ENCODE measurements at places on chromosomes 7 and 10.

DNA sequence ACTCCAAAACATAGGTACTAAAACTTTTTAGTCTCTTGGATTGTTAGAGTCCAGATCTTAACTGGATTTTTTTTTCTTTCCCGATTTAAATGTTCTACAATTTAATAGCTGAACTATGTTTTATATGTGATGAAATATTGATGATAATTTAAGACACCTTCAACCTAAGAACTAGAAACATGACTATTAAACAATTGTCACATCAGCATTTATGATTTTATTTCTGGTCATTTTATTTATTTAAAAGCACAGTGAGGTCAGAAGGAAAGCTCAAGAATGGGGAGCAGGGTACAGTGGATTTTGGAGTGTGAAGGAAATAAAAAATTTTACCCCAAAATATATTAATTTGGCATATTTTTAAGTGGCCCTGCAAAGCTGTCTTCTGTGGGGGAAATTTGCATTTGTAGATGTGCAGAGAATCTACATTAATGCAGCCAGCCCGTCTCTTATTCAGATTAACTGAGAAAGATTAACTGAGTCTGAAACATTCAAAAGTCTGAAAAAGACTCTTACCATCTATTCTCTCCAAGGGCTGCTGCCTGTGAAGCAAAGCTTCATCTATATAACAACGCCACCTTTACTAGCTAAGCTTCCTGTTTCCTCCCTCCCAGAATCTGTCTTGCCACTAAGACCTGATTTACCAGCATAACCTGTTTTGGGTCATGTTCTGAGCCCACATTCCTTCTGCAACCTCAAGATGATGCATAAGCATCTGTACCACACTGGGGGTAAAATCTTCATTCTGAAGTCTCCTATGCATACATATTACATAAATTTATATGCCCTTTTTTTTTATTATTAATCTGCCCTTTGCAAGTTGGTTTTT, 86.4 kb downstream of the TMEM106B start:
- DNase-seq: no peak

DNA sequence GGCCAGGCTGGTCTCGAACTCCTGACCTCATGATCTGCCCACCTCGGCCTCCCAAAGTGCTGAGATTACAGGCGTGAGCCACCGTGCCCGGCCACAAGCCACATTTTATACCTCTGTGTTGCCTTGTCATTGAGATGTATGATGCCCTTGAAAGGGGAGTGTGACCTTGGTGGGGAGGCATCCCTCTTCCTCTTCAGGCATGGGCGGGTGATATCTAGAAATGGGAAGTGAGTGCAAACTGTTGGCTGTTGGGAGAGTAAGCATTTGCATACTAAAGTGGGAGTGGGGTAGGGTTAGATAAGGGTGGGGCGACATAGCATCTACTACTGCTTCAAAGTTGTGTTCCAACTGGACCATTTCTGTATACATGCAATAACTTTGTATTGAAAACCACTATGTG, 20.1 kb downstream of the RP9 start:
- no peak for DNase-seq

DNA sequence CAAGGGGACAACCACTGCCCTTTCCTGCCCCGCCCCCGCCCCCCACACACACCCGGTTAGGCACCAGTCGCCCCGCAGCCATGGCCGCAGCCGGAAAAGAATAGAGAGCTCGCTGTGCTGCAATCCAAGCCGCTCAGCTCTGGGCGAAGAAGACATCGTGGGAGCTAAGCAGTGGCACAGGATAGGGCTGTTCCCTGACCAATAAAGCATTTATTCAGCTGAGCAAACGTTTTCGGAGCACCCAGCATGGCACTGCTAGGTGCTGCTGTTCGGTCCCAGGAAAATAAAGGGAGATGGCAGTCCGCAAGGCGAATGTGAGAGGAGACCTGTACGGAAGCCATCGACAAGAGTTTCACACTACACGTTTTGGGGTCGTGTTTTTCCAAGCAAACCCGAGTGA, 18.3 kb downstream of the SKIDA1 start:
- no peak for DNase-seq

- DNase-seq: no peak
These were observed 75.2 kb upstream of the INHBA start for GRCh38 chr7:41777894-41778596.

DNA sequence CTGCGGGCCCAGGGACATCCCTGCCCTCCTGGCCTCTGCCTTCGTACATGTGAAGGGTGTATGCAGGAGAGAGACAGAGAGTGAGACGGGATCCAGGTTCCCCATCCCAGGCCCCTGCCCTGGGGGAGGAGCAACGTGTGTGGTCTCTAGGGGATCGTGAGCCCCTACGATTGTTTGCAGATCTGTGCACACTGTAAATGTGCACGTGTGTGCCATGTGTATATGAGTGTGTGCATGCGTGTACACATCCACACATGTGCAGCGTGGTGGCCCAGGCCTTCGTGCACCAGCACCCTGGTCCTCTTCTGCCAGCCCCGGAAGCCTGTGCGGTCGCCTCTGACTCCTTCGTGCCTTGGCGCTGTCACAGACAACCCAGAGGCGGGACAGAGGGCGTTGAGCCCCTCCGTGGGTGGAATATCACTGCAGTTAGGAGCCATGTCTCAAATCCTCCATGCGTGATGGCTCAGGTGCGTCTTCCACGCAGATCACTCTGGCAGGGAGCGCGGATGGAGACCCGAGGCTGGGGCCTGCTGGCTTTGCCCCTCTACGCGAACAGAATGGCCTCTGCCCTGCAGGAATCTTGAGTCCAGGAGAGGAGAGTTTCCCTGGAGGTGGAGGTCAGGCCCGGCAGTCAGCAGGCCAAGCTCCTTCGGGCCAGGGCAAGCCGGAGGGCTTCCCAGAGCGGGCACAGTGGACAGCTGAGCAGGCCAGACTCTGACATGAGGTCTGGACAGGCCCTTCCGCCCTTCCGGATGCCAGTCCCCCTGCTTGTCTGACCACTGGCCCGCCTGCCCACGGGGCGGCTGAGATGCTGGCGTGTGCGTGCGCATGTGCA, 97.5 kb downstream of the UNCX start:
- DNase-seq: no peak

DNA sequence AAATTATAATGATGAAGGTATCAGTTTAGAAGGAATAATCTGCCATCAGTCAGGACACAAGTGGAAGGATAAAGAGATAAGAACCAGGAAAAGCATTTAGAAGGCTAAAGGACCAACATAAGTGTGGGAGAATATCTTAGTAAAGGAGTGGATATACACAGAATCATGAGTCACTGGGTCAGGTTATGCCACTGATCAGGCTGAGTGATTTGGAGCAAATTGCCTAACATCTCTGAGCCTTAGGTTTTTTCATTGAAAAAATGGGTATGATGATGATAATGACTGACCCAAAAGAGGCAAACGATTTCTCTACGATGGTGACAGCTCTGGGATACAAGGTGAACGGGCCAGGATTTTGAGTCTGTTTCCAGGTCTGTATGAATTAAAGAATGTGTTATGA, 2.8 kb upstream of the CUL1 start:
- DNase-seq: no peak

DNA sequence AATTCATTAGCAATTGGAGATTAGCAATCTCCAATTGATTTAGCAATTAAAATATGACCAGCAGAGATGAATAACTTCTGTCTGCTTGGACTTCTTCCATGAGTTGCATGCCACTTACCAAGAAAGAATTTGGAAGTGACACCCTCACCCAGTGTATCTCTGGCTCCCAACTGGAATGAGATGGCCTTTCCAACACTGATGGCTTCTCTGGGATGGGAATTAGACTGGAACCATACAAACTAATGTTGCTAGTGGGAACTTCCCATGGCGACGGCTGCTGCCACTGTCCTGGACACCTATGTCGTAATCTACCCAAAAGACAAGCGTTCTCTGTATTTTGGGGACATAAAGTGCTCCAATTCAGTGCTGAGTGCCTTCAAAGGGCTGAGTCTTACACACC, 192.3 kb downstream of the COBL start:
- DNase-seq: no peak

DNA sequence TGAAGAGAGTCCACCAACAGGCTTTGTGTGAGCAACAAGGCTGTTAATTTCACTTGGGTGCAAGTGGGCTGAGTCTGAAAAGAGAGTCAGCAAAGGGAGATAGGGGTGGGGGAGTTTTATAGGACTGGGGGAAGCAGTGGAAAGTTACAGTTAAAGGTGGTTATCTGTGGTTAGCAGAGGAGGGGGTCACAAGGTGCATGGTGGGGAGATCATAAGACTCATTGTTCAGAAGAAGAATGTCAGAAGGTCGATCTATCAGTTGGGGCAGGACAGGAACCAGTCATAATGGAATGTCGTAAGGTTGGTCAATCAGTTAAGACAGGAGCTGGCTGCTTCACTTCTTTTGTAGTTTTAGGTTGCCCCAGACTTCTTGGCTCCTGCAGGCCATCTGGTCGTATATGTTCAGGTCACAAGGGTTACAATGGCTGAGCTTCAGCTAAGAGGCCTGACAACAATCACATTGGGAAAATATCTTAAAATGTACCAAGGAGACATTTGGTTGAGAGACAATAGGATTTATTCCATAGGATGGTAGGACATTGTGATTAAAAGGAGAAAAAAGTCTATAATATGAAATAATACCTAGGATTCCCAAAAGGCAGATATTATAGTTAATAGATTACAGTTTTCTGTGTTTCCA, 356.4 kb downstream of the ANKRD7 start:
- DNase-seq: no peak

DNA sequence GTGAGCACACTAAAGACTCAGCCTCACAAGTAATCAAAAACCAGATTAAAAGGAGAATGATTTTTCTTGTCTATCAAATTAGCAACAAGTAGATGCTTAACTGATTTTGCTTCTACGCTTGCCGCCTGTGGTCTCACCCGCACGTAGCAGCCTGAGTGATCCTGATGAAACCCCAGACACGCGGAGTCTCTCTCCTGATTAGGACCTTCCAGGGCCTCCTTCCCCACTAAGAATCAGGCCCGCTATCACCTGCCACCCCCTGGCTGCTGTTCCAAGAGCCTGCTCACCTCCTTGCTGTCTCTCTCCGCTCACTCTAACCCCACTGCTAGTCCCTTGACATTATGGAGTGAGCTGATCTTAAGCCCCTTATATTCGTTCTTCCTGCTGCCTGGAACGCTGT, 325.9 kb upstream of the NRP1 start:
- DNase-seq: no peak

DNA sequence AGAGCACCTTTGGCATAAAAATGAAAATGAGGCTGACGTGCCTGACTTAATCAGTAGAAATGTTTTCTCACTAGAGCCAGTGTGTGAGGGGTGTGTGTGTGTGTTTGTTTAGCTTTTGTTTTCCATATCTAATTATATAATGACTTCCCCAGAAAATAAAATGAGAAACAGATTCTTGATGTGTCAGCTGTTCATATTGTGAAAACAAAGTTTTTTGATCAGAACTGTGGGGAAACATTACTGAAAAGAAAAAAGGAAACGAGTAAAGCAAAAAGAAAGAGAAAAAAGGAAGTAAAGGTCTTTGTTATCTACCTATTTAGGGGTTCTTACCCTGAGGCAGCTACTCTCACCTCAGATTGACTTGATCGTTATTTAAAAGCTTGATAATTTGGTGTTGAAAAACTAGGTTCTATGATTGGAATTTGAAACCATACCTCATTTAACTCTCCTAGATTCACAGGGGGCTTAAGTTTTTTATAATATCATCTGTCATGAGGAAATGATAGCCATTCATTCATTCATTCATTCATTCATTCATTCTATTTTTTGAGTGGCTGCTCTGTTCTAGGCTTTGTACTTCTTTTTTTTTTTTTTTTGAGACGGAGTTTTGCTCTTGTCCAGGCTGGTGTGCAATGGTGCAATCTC, 58.0 kb downstream of the CREM start:
- no peak for DNase-seq

DNA sequence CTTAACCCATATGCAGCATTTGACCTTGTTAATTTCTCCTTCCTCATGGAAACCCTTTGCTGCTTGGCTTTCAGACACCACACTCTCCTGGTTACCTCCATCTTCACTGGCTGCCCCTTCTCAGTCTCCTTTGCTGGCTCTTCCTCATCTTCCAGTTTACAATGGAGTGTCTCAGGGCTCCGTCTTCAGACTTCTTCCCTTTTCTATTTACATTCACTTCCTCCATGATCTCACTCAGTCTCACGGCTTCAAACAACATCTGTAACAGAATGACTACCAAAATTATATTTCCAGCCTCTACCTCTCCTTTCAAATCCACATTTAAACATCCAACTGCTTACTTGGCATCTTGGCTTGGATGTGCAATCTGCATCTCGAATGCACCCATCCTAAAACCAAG, 140.4 kb downstream of the DKK1 start:
- DNase-seq: no peak

DNA sequence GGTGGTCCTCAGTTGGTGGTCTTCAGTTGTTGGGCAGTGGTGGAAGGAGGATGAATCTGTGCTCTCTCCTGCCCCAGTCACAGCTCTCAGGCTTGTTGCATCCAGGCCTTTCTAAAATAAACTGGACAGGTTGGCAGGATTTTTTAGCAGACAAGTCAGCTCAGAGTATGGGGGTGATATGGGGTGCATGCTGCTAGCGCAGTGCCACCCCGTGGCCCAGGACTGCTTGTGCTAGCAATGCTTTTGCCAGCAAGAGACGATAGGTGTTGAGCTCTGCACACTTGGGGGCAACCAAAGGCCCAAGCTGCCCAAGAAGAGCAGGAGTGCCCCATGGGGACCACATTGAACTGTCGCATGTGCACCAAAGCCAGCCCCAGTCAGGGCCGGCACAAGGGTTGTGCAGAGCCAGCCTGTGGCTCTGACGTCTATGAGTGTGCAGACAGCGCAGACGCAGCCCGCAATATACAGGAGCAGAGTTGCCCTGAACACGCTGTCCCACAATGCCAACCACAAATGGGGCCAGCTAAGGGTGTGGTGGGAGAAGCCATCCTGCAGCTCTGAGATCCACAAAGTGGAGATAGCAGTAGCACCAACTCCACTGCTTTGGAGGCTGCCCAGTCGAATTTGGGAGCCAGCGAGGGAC, 49.8 kb upstream of the PDSS1 start:
- DNase-seq: no peak

GRCh38 chr10:2011106-2011716, 273.9 kb upstream of the ADARB2 start:
- no peak for DNase-seq

GRCh38 chr7:78601728-78602127, 803.2 kb downstream of the PHTF2 start:
- DNase-seq: no peak

GRCh38 chr7:140159497-140159896, 17.3 kb downstream of the KDM7A start:
- no peak for DNase-seq

DNA sequence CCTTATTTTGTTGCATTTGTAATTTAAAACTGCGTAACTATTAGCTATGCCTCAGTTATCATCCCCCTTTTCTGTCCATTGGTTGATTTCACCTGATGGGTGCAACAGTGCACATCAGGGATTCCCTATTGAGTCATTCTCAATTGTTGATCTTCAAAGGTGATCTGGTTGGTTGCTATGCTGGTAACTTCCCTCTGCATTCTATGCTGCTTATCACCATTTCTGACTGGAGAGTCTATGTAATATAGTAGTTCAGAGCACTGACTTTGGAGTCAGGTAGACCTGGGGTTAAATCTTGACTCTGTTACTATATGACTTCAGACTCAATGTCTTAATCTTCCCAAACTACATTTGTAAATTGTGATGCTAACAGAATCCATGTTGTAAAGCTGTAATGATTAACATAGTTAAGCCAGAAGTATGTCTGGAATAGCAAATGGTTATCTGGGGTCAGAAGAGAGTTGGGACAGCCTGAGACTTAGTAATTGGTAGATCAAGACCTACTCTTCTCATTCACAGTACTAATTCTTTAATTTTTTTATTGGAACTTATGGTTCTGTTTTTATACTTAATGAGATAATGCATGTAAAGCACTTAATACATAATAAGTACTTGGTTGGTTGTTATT, 38.1 kb downstream of the EXOC6 start:
- DNase-seq: no peak

GRCh38 chr7:25820432-25821040, 331.5 kb upstream of the NFE2L3 start:
- no peak for DNase-seq

Data from stimulated activated CD8-positive, alpha-beta memory T cell treated with anti-CD3 and anti-CD28 coated beads, Interleukin-4, amount 100 ng/mL, for 1 hour (primary cell).